Osteocyte (in vitro differentiated cells): ENCODE measurements at places on chromosomes 7 and 10. TPM values are rescaled to one million over a fixed set of nuclear protein-coding genes. Genes with fewer than 3 reads are reported as not detected.

DNA sequence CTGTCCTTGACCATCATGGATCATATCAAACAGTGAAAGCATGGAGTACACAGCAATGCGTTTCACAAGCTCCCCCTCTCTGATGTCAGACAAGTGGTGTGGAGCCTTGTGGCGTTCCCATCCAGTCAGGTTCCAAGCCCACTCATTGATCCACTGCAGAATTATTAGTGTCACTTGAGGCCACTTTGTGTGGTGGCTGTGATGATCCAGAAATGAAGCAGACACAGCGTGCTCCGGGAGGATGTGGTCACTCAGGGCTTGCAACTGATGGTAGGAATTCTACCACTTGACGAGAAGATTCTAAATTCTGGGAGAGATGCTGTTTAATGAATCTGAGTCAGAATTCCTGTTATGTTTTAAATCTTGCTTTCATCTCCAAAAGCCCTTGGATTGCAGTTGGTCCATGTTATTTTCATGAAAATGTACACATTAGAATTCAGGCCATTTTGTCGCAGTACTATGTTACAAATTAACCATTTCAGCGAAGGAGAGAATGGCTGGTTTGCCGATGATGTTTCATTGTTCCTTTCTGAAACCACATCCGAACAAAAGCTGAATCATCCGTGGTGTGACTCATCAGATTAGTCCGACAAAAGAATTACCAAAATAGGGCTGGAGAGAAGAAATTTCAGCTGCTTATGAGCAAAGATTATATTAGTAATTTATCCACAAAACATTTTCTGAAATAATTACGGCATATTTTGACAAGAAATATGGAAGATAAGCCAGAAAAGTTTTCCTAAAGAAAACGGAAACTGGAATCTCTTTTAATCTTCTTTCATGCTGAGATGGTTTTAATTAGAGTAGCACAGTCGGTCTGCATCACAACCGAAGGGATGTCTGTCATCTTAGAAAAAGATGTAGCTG is 48.1 kb downstream of the INSYN2A start:
- no peak for DNase-seq

HDAC9 gene
- 0.81 and 1.5 TPM in 2 replicates for total RNA-seq

GRCh38 chr7:99120501-99120900 is 23.4 kb downstream of the SMURF1 start:
- DNase-seq = no peak

- DNase-seq = no peak
Measured at GRCh38 chr10:21625623-21626229, 91.7 kb downstream of the MLLT10 start.

DNA sequence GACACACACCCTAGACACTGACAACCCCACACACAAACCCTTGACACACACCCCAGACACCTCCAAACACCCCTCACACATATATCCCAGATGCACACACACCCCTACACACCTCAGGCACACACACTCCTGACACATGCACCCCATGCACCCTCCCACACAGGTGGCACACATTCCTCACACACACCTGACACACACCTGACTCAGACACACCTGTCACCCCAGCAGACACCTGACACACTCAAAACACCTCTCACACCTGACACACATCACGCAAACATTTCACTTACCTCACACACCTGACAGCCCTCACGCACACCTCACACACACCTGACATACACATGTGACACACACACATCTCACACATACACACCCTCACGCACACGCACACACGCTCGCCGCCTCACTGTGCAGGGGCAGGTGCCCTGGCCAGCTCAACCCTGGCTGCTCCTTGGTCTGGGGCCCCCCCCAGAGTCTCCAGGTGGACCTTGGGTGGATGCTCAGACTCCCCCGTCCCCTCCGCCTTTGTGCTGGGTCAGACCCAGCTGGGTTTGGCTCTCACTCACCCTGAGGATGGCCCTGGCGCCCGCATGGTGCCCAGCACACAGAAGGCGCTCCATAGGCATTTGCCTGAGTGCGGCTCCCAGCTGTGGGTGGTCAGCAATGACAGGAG is 3.1 kb upstream of the CALY start:
- DNase-seq = no peak

GDF2 gene
- total RNA-seq = not detected in 2 replicates
